ENCODE measurements at places on chromosomes 5 and 9.
A peak's percentile ranks its signal among the peaks of the same experiment; 100 is the strongest.

- DNase-seq: no peak
Measured at GRCh38 chr5:60143942-60144549, 250.5 kb upstream of the PDE4D start.

DNA sequence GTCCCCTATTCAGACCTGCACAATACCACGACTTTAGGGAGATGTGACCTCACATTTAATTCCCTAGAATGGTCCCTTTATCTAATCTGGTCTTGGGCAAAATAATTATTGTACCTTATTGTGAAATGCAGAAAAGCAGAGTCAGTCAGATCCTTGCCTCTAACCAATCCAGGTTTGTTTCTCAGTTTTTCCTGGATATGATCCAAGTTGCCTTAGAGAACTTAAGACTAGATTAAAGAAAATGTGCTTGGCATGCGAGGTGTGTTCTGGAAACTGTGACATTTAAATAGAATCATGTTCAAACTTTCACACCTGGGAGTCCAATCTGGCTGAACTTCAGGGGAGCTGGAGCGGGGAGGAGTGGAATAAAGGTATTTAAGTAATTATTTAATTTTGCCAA is 696.2 kb downstream of the DNAH5 start:
- no peak for DNase-seq

DNA sequence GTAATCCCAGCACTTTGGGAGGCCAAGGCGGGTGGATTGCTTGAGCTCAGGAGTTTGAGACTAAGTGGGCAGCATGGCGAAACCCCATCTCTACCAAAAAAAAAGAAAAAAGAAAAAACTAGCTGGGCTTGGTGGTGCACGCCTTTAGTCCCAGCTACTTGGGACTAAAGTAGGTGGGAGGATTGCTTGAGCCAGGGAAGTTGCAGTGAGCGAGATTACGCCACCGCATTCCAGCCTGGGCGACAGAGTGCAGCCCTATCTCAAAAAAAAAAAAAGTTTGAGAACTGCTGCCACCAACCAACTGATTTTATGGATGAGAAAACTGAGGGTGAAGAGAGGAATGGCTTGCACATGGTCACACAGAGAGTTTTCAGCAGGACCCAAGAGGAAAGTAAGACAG is 175.1 kb downstream of the DOCK8 start:
- no peak for DNase-seq

DNA sequence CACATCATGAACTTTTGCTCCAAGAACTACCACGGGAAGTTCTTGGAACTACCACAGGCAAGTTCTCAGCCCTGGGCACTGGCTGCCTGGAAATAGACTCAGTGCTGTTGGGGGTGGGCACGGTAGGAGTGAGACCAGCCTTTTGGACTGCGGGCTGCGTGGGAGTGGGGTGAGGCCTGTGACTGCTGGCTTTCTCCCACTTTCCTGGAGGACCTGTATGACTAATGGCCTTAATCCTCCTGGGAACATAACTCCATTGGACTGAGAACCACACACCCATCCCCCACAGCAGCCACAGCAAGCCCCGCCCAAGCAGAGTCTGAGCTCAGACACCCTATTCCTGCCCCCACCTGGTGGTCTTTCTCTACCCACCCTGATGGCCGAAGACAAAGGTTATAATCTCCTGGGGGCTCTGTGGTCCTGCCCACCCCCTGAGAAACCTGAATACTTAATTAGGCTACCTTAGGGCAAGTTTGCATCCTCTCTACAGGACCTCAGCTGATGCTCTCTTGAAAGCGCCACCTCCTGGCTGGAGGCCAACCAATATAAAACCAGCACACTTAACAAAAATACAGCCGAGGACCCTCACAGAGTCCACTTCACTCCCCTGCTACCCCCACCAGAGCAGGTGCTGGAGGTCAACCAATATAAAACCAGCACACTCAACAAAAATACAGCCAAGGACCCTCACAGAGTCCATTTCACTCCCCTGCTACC is 112.6 kb downstream of the CACNA1B start:
- DNase-seq: no peak

- DNase-seq: no peak
Measured at GRCh38 chr5:7970816-7971215, 101.9 kb downstream of the MTRR start.

DNA sequence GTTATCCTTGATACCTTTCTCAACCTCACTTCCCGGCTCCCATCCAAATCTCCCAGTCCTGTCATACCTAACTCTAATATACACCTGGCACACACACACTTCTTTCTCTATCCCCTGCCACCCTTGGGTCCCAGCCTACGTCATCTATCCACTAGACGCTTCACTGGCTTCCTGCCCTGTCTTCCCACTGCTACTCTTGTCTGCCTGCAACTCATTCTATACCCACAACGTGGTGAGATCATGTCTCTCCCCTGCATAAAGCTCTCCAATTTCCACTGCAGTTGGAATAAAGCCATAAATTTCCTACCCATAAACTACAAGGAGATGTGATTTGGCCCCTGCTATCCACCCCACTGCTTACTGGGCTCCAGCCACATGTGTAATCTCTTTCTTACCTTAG is 93.5 kb downstream of the JMY start:
- no peak for DNase-seq

DNA sequence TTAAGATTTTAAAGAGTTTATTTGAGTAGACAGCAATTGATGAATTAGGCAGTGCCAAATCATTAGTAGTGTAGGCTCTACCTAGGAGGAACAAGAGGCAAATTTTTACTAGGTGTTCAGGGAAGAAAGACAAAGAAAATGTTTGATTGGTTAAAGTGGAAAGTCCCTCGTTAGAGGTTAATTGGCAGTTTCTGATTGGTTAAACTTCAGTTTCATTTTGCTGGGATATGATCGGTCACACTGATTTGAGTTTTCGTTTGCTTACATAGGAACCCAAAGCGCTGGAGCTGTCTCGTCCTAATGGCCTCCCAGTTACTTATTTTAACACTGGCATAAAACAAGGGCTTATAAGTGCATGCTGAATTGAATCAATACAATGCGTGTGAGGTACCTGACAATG is 15.1 kb downstream of the DMAC1 start:
- no peak for DNase-seq

DNA sequence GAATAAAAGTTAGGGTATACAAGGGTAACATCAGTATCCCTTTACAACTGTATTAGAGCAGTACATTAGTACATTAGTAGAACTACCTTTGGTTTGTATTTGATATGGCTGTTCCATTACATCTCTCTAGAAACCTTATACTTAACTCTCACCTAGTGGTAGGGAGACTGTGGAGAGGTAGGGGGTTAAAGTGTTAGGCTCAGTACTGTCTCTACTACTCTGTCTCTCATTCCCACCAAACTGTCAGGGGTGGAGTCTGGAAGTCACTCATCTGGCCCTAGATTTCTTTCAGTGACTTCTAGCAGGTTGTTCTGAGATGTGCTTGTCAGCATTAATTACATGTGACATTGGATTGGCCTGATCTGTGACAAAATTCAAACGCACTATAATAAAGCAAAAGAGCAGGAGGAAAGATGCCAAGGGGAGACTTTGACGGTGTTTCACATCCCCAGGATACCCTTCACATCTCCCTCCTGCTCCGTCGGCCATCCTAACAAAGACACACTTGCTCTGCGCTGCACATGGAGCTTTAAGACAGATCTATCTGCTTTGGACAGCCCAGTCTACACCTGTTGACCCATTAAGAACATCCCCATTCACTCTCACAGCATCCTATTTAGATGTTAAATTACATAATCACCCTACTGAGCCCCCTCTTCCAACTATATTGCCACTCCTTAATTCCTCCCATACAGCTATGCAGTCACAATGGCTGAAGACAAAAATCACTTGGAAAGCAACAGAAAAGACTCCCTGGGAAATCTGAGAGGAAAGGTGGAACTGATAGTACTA is 1043.0 kb upstream of the DMAC1 start:
- no peak for DNase-seq

GRCh38 chr5:88956416-88956815 is 73.4 kb upstream of the MEF2C start:
- no peak for DNase-seq

GRCh38 chr5:131212471-131213021 is 41.8 kb downstream of the LYRM7 start:
- DNase-seq: no peak

- DNase-seq: no peak
Measured at GRCh38 chr9:33103501-33104281, 27.2 kb upstream of the SMU1 start.

- DNase-seq: no peak
Measured at GRCh38 chr5:148255456-148255855, 13.1 kb upstream of the SPINK13 start.

DNA sequence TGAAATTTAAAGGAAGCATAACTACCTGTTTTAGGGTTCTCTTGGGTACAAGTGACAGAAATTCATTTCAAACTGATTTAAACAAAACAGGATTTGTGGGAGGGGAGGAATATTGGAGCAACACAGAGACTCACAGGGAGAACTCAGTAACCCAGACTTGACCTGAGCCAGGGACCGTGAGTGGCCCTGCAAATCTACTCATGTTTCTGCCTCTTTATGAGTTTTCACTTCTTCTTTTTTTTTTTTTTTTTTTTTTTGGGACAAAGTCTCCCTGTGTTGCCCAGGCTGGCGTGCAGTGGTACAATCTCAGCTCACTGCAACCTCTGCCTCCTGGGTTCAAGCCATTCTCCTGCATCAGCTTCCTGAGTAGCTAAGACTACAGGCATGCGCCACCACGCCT is 405.6 kb upstream of the ZNF608 start:
- no peak for DNase-seq

DNA sequence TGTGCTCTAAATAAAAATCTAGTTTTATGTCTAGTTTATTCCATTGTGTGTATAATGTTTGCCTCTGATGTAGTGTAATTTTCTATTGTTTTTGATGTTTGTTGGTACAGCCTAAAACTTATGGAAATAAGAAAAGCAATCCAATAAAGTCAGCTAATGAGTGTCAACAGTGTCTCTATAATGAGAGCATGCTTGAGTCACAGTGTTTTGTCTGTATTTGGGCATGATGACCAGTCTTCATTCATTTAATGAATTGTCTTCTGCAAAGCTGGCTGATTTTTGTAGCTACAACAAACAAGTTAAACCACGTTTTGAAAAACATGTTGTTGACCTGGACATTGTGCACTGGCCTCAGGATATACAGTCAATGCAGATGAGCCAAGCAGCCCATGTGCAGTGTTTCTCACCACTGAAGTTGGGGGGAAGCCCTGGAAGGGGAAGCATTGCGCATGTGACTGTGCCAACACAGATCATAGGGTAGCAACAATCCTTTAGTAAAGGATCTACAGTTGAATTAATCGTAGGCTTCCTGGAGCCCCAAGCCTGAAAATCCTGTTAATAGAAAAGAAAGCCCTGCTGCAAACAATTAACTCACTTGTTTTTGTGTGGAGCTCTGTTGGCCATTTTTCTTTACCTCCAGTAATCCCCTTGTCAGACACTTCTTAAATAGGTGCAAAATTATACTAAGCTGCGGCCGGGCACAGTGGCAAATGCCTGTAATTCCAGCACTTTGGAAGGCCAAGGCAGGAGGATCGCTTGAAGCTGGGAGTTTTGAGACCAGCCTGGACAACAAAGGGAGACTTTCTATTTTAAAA is 88.0 kb downstream of the INIP start:
- DNase-seq: no peak

- no peak for DNase-seq
Measured at GRCh38 chr9:69086769-69087168, 51.2 kb downstream of the FXN start.

DNA sequence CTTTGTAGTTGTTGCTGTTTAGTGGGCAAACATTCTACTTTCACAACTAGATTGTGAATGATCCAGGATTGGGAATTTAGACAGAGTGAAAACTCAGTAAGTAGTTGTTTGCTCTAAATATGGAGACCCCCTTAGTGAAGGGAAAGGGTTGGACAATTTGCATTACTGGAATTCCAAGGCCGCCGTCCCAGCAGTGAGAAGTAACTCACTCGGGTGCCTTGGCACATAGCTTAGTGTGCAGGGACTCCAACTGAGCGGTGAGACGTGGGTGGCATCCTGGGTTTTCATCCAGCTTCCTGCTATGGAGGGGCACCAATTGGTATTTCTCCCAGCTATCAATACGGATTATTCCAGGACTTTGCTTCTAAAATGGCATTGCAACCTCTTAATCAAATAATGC is 69.7 kb upstream of the FCN1 start:
- no peak for DNase-seq

DNA sequence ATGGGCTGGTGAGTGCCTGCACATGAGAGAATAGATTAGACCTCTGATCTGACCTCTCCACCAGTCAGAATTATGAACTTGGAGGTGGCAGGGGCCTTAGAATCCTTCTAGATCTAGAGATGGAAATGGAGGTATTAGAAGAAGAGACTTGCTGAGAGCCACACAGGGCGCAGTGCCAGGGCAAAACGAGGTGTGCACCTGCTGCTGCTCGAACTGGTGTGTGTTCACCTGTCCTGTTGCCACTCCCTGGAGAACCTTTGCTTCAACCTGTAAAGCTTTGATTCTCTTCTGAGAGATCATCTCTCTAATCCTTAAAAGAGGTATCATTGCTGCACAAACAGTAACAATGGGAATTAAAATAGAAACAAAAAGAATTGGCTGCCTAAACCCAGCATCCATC is 24.9 kb downstream of the FRMPD1 start:
- DNase-seq: no peak

- DNase-seq: no peak
Measured at GRCh38 chr5:172119921-172120688, 67.9 kb downstream of the STK10 start.

- peak; percentile 5 for DNase-seq
Measured at GRCh38 chr9:115118879-115119218, 892 bp upstream of the TNC start.

- no peak for DNase-seq
Measured at GRCh38 chr9:35518225-35518821, 28.4 kb downstream of the RUSC2 start.

GRCh38 chr9:124657516-124657915 is 113.6 kb downstream of the NR6A1 start:
- no peak for DNase-seq

DNA sequence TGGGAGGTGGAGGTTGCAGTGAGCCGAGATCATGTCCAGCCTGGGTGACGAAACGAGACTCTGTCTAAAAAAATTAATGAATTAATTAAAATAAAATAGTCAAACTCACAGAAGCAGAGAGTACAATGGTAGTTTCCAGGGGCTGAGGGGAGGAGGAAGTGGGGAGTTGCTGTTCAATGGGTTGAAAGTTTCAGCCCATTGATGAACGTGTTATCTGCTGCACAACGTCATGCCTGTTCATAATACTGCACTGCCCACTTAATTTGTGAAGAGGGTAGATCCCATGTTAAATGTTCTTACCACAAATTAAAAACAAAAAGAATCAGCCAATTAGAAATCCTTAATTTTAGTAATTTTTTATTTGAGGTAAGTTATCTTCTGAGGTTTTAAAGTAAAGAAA is 16.4 kb upstream of the RUFY1 start:
- DNase-seq: no peak

DNA sequence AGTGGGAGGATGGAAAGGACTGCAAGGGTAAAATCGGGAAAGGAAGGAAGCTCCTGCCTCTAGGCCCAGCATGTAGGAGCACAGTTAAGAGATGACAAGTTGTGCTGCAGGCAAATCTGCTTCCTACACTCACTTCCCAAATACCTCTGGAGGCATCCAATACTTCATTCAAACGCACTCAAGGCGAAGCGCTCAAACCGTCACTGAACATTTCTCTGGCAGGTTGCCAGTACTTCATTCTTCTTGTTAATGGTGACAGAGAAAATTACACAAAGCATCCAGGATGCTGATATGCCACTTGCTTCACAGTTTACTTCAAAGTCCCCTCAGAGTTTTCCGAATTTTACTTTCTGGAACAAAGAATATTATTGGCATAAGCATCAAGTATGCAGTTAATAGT is 59.8 kb downstream of the NREP start:
- DNase-seq: no peak

- DNase-seq: no peak
Measured at GRCh38 chr9:117101008-117101407, 313.8 kb downstream of the ASTN2 start.

GRCh38 chr9:98899408-98900056 is 44.2 kb upstream of the COL15A1 start:
- DNase-seq: no peak
